ENCODE measurements at places on chromosomes 1 and 21.

GRCh38 chr21:34360488-34361241 is 3.1 kb upstream of the KCNE2 start:
- no peak for DNase-seq

- no peak for DNase-seq
Measured at GRCh38 chr21:29511096-29511495, 212.4 kb downstream of the BACH1 start.

GRCh38 chr1:17235135-17235885 is 13.6 kb upstream of the PADI3 start:
- no peak for DNase-seq

- DNase-seq, result no peak
Measured at GRCh38 chr1:189567890-189568289, 909.8 kb downstream of the BRINP3 start.

GRCh38 chr1:119680723-119681122 is 31.0 kb upstream of the PHGDH start:
- DNase-seq, result no peak

DNA sequence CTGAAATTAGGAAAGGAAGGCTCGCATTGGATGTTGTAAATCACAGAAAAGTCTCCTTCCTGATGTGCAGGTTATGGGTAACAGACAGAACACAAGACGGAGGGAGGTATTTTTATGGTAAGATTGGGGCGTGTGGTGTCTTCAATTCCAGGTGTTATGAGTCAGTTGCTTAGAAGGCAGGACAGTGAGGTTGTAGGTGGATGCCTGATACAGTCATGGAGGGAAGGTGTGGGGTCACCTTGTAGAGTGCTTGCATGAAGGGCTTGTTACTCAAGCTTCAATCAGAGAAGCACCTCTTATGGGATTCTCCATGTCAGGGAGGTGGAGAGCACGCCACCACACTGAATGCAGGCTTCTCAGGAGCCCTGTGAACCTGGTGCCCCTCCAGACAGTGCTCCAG is 63.1 kb downstream of the C1orf21 start:
- DNase-seq, result no peak

DNA sequence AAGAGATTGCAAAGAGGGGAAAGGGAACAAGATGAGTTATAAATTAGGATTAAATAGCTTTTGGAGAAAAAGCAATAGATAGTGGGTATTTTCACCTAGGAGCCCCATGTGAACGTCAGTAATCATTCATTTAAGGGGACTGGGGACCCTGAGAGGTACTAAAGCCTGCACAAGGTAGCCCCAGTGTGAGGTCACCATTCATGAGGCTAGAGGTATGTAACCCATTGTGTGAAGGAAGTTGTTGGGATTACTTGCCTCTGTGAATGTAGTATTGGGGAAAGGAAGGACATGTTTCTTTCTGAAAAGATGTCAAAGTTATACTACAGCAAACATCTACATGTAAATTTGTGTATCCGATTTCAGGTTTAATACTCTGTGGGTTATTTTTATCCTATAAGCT is 276.8 kb downstream of the TBX15 start:
- DNase-seq, result no peak

- peak; percentile 65 for DNase-seq
Measured at GRCh38 chr1:9181176-9181906, 52.4 kb upstream of the GPR157 start.

DNA sequence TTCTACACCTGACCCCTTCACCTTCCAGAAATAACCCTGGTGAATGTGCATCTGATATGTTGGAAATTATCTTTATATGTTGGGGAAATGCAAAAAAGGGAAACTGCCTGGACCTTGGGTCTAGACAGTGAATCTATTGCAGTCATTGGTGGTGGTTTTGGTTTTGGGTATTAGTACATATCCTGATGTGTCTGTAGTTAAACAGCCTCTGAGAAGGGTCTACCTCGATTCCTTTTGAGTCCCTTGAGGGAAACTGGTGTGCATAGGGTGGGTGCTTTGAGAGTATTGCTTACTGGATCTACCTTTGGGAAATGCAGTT is 127.3 kb upstream of the KIAA0040 start:
- DNase-seq, result no peak

DNA sequence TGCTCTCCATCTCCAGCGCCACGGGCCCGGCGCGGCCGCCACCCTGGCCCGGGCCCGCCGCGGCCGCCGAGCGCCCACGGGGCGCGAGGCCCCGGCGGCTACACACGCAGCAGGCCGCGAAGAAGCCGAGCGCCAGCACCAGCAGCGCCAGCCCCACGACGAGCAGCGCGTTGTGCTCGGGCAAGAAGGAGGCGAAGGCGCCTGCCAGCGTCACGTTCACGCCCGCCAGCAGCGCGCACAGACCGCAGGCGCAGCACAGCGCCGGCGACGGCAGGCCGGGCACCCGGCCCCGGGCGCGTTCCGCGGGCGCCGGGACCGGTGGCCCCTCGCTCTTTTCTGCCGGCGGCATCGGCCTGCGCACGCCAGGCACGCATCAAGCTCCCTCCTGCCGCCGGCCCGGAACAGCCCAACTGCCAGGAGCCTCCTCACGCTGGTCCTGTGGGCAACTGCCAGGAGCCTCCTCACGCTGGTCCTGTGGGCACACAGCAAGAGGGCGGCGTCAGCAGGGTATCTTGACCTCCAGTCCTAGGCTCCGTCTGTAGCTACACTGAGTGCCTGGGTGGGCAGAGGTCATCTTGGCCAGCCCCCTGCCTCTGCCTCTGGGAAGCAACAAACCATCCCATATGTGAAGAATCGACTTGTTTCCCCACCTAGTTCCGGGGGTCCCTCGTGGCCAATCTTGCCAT is 18.1 kb downstream of the KNCN start:
- peak; percentile 65 for DNase-seq

DNA sequence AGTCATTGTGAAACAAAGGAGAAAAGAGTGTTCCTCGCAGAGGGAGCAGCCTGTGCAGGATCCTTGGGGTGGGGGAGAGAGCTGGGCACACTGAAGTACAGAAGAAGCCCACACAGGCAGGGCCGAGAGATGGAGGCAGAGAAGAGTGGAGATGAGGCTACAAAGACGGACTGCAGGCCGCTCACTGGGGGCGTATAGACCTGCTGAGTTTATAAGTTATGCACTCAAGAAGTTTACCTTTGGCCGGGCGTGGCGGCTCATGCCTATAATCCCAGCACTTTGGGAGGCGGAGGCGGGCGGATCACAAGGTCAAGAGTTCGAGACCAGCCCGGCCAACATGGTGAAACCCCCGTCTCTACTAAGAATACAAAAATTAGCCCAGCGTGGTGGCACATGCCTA is 7.6 kb upstream of the SLAMF9 start:
- DNase-seq, result no peak

DNA sequence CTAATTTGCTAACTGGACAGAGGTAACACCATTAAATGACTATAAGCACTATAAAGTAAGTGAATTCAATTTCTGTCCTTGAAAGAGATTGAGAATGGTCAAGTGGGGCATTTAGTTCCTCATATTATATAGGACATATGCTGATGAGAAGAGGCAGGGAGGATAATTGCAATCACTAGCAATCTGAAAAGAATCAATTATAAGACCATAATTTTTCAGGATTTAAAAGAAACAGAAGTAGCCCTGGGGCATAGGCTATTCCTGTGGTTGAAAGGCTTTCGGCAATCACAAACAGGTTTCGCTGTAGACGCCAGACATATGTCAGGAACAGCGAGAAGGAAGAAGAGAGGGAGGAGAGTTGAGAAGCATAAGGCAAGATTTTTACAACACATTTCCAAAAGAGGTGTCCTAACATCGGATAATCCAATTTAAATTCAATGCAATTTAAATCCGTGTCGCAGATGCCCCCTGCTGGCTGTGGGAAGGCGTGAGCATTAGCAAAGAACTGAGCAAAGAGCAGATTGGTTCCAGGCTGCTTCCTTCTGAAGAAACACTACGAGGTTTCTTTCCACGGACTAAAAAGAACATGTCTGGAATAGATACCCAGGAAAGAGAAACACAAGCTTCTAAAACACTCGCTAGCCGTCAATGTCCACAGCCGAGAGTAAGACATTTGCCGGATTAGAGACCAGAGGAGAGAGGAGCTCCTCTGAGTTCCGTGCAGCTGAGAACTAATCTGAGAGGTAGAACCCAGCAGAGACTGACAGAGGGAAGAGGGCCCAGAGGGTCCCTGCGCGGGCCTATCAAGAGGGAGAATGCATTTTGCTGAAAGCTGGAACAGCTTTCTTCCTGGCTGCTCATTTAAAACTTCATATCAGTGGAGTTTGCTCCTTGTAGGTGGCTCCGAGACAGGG is 27.9 kb downstream of the RGS5 start:
- DNase-seq, result peak; percentile 71

GRCh38 chr1:199404976-199405375 is 622.5 kb upstream of the NR5A2 start:
- DNase-seq, result no peak

GRCh38 chr1:114286179-114286578 is 132.5 kb upstream of the SYT6 start:
- no peak for DNase-seq

- peak; percentile 93 for DNase-seq
Measured at GRCh38 chr1:156689035-156689952, 12.1 kb upstream of the NES start.

DNA sequence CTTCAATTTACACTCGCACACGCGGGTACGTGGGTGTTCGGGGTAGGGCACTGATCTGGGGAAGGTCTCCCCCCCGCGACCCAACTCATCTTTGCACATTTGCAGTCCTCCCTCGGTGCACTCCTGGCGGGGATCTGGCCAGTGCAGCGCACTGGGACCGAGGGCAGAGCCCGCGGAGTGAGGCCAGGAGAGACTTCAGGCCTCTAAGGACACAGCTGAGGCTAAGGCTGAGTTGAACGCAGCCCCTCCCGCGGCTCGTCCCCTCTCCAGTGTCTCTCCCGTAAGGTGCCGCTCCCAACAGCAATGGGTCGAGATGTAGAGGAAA is 936 bp upstream of the NCAM2 start:
- peak; percentile 7 for DNase-seq

GRCh38 chr1:228154021-228154669 is 4.4 kb downstream of the GJC2 start:
- DNase-seq, result no peak

GRCh38 chr1:30490554-30491053 is 232.8 kb downstream of the MATN1 start:
- no peak for DNase-seq

GRCh38 chr1:153568367-153569099 is 2.9 kb upstream of the S100A2 start:
- DNase-seq, result peak; percentile 93

DNA sequence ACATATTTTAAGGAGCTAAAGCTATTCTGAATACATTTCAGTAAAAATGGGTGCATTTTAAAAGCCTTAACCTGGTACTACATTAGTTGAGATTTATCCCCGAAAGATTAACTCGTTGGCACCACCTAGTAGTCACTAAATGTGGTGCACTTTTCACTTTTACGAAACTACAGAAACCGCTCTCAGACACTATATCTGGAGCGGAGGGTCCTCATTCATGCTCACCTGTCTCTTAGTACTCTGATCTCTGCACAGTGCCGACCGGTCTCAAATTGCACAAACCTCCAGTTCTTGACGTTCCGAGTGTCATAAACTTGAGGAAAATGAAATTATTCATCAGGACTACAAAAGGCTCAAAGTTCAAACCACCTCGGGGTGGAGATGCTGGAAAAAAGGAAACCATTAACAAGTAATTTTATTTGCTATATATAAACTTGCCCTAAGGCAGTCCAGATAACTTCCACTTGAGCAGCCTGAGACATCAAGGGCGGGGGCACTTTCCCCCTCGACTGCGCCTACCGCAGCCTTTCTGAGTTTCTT is 722 bp downstream of the LZIC start:
- peak; percentile 86 for DNase-seq

GRCh38 chr21:44866780-44867179 is 6.7 kb downstream of the PTTG1IP start:
- DNase-seq, result peak; percentile 42

DNA sequence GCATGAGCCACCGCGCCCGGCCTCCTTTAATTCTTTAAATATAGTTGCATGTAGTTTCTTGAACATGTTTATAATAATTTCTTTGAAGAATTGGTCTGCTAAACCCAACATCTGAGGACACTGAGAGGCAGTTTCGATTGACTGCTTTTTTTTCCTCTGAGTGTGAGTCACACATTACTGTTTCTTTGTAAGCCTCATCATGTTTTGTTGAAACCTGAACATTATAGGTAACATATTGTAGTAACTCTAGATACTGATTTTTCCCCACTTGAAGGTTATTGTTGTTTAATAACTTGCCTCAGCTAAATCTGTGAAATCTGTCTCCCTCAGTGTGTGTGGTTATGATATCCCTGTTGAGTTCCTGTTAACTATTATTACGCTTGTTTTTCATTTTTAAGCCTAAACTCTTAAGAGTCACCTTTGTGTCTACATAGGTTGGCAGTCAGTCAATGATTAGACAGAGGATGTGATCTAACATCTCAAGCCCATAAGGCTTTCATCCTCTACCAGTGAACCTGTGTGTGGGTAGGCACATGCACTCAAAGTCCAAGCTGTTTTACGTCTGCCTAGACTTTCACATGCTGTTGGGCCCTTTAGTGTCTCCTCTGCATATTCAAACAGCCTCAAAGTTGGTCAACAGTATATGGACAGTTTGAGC is 155.5 kb downstream of the KCNH1 start:
- no peak for DNase-seq

- DNase-seq, result peak; percentile 20
Measured at GRCh38 chr21:46227811-46228344, 696 bp downstream of the LSS start.

DNA sequence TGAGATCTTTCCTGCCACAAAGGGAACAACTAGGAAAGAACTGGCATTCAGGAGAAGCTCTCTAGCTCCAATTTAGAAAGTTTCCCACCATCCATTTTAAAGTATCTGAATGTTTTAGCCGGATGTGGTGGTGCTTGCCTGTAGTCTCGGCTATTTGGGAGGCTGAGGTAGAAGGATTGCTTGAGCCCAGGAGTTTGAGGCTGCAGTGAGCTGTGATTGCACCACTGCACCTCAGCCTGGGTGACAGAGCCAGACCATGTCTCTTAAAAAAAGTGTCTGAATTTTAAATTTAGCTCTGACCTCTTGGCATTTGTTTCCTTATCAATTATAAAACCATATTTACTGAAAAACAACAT is 67.2 kb downstream of the RPAP2 start:
- no peak for DNase-seq

DNA sequence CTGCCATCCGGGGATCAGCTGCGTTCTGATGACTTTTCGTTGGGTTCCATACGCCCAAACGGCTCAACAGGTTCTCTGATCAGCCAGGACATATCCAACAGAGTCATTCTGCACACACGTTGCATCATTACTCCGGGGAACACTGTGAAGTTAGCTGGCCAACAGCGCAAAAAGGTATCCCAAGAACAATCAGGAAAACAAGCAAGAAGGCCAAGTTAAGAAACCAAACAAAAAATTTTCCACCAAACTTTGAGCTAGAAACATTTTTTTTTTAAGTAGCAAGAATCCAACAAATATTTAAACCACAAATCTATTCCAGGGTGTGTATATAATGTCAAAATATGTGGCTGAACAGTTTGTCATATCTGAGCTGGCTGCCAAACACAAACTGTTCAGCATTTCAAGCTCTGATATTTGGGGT is 29.2 kb downstream of the NID1 start:
- no peak for DNase-seq

GRCh38 chr1:59079434-59080140 is 217.3 kb upstream of the FGGY start:
- DNase-seq, result peak; percentile 19

- no peak for DNase-seq
Measured at GRCh38 chr1:206491616-206492015, 15.7 kb upstream of the RASSF5 start.
